Mucosa of gallbladder (tissue), 1 donor: ENCODE measurements at places on chromosomes 7 and 10. TPM values are rescaled to one million over a fixed set of nuclear protein-coding genes. Genes with fewer than 3 reads are reported as not detected.

Gene POM121
- 46.7 TPM for total RNA-seq

DNA sequence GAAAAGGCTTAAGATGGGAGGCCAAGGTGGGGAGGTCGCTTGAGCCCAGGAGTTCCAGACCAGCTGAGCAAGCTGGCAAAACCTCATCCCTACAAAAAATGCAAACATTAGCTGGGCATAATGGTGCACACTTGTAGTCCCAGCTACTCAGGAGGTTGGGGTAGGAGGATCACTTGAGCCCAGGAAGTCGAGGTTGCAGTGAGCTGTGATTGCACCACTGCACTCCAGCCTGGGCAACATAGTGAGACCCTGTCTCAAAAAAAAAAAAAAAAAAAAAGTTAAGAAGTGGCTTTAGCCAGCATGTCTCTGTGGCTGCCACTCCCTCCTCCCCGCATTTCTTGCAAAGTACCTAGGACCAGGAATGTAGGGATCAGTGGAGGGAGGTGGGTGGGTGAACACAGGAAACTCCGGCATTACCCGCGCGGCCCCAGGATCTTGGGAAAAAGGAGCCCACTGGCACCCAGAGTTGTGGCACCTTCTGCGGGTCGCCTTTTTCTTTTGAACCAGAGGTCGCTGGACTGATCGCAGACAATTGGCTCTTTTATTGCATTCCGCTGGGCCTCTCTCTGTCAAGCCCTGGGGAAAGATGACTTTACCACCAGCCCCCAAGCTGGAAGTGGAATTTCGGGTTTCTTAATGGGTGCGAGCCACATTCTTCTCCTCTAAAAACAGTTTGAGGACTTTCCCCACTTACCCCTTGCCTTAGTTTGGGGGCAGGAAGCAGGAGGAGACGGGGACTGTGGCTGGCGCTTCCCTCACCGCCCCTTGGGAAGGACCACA lies 3.5 kb downstream of the VGF start:
- DNase-seq, result no peak

GRCh38 chr10:21172930-21173801 lies 276.1 kb upstream of the NEBL start:
- DNase-seq, result no peak

Gene KLLN
- 0.69 TPM for total RNA-seq

DNA sequence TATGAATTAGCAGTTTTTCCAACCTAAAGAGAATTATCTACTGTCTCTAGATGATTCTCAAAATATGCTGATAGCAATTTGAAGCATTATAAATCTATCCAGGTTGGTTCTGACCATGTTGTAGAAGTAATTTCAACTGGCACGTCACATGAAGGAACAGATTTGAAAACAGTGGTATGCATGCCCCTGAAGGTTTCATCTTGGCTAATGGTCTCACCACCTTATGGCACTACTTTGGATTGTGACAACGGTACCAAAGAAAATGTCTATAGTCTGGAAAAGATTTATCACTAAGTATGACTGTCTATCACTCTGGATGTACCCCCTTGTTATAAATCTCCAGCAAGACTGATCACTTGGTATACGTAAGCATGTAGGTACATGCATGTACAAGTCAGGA lies 723.1 kb upstream of the GALNT17 start:
- DNase-seq, result no peak
